ENCODE measurements at places on chromosomes 4 and X.

GRCh38 chrX:78237127-78237526 is 90.3 kb downstream of the CYSLTR1 start:
- no peak for DNase-seq

GRCh38 chr4:91111556-91111955 is 984.4 kb downstream of the CCSER1 start:
- no peak for DNase-seq

DNA sequence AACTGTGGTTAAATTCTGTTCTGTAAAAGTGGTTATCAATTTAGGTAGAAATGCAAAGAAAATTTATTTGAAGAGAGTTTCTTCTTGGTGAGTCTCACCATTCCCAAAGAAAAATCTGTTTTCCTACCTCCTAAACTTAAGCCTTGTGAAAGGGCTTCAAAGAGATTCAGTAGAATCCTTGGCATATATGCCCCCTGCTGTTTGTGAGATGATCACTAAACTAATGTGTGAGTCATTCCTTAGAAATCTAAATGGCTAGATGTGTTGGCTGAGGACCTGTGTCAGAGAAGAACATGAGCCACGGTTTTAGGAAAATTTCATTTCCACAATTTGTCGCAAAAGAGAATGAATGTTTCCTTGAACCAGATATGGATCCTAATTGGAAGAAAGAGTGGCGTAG is 260.9 kb downstream of the SLC7A11 start:
- peak; percentile 34 for DNase-seq

DNA sequence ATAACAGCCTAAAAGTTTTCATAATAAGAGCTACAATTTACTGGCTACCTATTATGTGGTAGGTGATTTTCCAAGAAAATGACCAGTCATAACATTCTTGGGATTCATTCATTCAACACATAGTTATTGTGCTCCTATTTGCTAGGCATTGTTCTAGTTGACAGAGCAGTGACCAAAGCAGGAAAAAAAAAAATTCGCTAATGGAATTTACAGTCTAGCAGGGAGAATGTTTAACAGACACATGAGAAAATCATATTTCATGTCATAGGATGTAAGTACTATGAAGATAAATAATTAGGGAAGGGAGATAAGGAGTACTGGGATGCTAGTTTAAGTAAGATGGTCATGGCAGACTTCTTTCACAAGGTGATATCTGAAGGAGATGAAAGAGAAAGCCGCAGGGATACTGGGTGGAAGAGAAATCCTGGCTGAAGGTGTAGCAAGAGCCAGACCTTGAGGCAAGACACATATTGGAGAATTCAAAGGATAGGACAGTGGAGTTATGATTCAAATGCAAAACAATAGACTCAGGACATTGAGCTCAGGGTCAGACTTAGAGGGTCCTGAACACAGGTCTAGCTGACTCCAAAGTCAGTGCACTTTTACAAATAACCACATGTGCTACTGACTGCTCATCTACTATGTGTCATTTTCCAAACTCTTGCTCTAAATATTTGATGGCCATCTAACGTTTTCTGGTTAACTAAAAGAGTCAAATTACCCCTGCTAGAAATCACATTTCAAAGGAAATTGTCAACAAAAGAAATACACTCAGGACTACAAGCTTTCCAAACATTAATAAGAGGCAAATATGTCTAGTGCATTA is 20.4 kb downstream of the SPCS3 start:
- DNase-seq = no peak

DNA sequence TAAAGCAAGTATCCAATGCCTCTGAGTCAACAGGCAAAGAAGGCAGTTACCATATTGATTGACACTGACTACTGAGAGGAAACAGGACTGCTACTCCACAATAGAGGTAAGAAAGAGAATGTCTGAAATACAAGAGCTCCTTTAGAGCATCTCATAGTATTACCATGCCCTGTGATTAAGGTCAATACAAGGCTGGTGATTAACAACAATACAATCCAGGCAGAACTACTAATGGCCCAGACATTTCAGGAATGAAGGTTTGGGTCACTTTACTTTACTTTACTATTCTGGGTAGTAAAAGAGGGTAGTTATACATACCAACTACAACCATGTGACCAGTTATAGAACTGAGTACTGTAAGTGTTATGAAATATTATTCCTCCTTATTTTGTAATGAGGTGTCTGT is 44.5 kb downstream of the BRWD3 start:
- DNase-seq = peak; percentile 81

DNA sequence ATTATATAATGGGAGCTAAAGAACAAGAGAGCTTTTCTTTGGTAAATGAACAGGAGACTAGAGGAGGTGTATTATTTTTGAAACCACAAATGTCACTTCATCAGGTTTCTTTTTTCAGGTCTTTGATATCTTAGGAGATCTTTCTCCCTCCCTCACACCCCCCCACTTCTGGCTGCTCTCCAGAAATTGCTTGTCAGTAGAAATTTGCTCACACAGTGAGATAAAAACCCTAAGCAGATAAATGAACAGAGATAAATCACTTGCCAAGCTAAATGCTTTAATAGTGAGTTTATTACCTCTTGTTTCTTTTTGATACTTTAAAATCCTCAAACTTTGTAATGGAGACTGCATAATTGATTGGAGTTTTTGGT is 421.2 kb upstream of the TENM3 start:
- no peak for DNase-seq

DNA sequence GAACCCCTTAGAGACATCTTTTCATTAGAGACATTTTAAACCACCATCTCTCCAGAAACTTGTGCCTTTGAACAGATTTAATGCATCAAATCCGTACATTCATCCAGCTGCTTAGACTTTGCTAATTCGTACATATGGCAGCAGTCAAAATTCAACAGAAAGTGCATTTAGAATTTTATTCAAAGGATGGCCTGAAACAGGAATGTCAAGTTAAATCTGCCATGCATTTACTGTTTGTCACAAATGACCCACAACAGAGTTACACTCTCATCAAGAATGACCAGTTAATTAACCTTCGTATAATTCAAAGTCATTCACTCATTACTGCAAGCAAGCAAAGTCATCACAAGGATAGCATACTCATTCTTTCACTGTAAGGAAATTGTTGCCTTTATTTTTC is 284.3 kb downstream of the SLC7A11 start:
- DNase-seq = no peak

DNA sequence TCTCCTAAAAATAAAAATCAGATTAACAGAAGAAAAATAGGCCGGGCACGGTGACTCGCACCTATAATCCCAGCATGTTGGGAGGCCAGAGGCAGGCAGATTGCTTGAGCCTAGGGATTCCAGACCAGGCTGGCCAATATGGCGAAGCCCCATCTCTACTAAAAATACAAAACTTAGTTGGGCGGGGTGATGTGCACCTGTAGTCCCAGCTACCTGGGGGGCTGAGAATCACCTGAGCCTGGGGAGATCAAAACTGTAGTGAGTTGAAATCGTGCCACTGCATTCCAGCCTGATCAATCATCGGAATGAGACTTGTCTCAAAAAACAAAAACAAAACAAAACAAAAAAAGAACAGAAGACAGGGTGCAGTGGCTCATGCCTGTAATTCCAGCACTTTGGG is 32.8 kb upstream of the NOCT start:
- DNase-seq = no peak

GRCh38 chrX:51694254-51694653 is 11.6 kb upstream of the CENPVL2 start:
- no peak for DNase-seq

DNA sequence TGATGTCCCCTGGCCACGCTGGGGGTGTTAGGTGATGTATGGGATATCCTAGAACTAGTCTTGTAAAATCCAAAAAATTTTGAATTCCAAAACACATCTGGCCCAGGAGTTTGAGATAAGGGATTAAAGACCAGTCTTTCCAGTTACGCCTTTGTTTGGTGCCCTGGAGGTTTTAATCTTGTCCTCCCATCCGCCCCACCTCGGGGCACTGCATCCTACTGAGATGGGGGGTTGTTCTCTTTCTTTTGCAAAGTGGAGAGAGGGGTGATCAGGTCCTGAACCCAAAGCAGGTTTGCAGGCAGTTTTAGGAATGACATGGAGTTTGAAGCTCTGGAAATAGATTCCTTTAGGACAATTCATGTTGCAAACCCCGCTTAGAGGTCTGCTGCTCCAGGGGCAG is 1.8 kb downstream of the SUV39H1 start:
- DNase-seq = no peak

GRCh38 chr4:99615170-99615820 is 40.7 kb downstream of the MTTP start:
- no peak for DNase-seq

GRCh38 chrX:2594491-2594890 is 93.7 kb upstream of the DHRSX start:
- no peak for DNase-seq

GRCh38 chr4:7650606-7651385 is 216.1 kb upstream of the PSAPL1 start:
- DNase-seq = no peak

GRCh38 chrX:111127038-111127437 is 31.0 kb downstream of the PAK3 start:
- no peak for DNase-seq

GRCh38 chrX:71870208-71871098 is 40.2 kb upstream of the NHSL2 start:
- peak; percentile 8 for DNase-seq

DNA sequence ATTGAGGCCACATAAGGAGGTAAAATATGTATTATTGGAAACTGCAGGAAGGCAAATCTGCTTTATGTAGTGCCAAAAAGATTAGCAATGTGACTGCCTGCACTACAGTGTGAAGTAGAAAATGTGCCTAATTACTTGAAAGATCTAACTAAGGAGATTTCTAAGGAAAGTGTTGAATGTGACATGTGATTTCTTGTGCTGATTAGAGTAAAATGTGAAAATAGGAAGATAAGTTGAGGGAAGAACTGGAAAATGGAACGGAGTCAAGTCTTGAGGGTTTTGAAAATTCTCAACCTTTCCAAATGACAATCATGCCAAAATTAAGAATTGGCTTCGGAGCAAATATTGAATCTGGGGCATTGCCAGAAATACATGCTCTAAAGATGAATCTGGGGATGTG is 209.5 kb upstream of the SPOCK3 start:
- no peak for DNase-seq

DNA sequence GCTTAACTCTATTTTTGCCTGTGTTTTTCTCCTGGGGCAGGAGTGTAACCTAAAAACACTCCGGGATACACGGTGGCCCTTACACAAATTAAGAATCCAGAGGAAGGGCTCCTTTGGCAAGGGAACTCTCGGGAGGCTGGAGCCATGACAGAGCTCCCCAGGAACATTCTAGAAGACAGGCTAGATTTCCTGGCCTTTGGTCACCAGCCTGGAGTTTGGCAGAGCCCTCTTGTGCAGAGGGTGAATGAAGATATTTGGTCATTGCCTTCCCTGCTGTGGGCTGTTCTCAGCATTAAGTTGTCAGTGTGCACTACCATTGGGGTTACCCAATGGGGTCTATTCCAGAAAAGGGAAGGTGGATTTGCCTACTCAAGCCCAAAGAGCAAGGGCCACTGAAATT is 53.8 kb upstream of the LNX1 start:
- DNase-seq = no peak

GRCh38 chr4:22237155-22237751 is 278.6 kb downstream of the ADGRA3 start:
- peak; percentile 28 for DNase-seq

- peak; percentile 33 for DNase-seq
Observed at GRCh38 chr4:139975830-139976272, 178.1 kb downstream of the MAML3 start.

- DNase-seq = peak; percentile 51
Observed at GRCh38 chrX:47749185-47749967, 87.3 kb upstream of the ZNF81 start.

GRCh38 chr4:124203613-124204238 is 508.8 kb downstream of the ANKRD50 start:
- DNase-seq = peak; percentile 54

- DNase-seq = no peak
Observed at GRCh38 chr4:89300499-89300898, 7.1 kb downstream of the GPRIN3 start.

GRCh38 chr4:132866616-132867015 is 282.5 kb upstream of the PCDH10 start:
- no peak for DNase-seq

DNA sequence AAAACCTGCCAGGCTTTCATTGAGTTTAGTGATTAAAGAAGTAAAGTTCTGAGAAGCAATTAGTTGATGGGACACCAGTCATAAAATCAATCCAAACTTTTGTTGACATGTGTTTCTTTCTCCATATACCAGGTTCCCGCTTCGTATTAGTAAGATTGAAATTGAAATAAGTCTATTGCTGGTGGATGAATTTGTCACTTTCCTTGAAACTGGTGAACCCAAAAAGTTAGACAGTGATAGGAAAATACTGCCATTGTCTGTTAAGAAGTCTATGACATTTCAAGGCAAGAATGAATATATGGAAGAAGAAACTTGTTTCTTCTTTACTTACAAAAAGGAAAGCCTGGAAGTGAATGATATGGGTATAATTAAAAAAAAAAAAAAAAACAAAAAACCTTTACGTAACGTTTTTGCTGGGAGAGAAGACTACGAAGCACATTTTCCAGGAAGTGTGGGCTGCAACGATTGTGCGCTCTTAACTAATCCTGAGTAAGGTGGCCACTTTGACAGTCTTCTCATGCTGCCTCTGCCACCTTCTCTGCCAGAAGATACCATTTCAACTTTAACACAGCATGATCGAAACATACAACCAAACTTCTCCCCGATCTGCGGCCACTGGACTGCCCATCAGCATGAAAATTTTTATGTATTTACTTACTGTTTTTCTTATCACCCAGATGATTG is at the start of gene CD40LG:
TSS of gene CD40LG (plus strand) at position 482 of the 684 bp plus-strand sequence. CDS start at position 573, 91 bp downstream.
- DNase-seq = no peak

- DNase-seq = no peak
Observed at GRCh38 chrX:51292421-51292820, 40.2 kb upstream of the NUDT10 start.

- no peak for DNase-seq
Observed at GRCh38 chrX:53974529-53974928, 69.7 kb downstream of the PHF8 start.

DNA sequence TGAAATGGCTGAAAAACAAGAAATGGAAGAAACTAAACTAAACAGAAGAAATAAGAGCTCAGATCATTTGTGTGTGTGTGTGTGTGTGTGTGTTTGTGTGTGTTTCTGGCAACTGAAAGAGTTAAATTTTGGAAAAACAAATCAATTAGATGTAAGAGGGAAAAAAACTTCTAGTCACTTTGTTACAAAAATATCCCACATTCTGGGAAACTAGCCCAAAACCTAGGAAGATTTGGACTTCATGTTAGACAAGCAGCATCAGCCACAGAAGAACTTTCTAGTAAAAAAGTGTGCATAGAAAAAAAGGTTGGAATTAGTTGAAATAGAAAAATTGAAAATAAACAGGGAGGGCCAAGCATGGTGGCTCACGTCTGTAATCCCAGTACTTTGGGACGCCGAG is 111.6 kb upstream of the PRKG2 start:
- no peak for DNase-seq

GRCh38 chrX:53587795-53588420 is 98.6 kb downstream of the HUWE1 start:
- no peak for DNase-seq

- DNase-seq = no peak
Observed at GRCh38 chrX:20350596-20350995, 83.9 kb upstream of the RPS6KA3 start.

Measured in HCEC 1CT (cell line).